ENCODE measurements at places on chromosomes 6 and 20.

- DNase-seq, result no peak
Observed at GRCh38 chr6:10567256-10568026, 46.3 kb downstream of the GCNT2 start.

GRCh38 chr20:46901638-46902037 lies 7.0 kb downstream of the EYA2 start:
- no peak for DNase-seq

GRCh38 chr6:79377888-79378348 lies 143.4 kb upstream of the HMGN3 start:
- DNase-seq, result no peak

DNA sequence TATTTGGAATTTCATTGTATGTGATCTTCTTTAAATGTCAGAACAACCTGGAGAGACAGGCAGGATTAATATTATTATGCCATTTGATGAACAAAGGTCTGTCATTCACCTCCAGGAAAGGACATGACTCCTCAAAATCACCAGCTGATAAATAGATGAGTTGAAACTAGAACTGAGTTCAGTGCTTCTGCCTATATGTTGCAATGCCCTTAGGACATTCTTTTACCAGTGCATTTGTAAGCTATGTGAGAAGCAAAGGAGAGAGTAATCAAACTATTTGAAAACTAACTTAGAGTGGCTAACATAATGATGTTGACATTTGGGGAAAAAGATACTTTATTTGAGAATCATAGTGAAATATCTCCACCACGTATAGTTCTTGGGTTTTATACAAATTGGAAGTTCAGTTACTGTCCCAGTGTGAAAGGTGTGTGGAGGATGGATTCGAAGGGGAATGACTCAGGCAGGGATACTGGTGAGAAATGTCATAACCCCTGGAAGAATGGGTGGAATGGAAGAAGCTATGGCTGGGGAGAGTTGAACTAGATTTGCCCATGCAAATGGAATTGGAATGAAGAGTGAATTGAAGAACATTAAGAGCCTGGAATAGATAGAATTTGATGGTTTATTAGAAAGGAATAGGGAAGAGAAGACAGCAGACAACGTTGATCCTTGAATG lies 21.5 kb downstream of the PKIB start:
- DNase-seq, result no peak

- DNase-seq, result no peak
Observed at GRCh38 chr6:44051515-44051914, 75.7 kb downstream of the MRPL14 start.

DNA sequence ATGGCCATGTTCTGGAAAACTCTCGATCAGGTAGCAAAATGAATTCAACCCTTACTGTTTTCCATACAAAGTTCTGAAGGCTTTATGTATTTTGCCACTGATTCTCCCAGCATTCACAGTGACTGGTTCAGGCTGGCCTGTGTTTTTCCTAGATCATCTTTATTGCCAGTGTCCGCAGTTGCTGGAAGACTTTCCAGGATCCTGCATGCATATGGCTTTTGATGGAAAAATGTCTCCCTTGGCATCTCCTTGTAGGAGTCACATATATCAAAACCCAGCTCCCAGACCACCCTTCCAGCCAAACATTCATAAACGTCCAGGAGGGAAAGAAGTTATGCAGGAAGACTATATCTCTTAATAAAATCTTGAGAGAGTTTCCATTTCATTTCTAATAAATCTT lies 588.8 kb downstream of the MAFB start:
- DNase-seq, result no peak

DNA sequence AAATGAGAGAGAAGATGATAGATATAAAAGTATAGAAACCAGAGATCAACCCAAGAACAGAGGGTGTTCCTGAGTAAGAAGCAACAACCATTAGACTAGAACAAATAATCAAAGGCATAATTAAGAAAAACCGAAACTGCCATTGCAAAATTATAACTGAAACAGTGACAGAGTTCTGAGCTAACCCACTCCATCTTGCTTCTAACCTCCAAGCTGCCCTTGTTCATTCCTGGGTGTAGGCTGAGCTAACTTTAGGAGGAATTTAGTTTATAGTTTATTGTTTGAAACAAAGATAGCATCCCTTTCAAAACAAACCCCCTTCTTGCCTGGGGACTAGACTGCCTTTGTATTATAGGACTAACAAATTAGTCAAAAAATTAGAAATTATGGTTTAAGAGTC lies 56.1 kb upstream of the PRND start:
- no peak for DNase-seq

DNA sequence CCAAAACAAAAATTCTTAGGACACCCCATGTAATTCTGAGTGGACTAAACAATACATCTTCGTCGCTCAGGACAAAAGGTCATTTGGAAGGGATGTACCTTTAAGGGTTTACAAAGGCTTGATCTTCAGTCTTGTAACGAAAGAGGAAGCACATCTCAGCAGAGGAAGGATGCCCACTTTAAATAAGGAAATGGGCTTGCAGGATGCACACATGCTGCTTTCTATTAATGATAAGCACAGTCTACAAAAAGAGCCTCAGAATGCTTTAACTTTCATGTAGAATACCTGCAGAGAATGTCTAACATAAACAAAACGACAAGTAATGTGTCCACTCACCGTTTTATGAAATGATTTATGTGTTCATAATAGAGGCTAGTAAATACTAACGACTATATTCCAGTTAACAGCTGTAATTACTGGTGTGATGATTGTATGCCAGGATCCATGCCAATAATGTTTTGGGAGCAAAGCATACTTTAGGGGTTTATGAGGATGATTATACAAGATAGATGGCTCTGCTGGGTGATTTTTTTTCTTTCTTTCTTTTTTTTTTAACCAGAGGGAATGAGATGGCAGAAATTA lies 216.9 kb downstream of the GMDS start:
- DNase-seq, result no peak

- no peak for DNase-seq
Observed at GRCh38 chr6:145569140-145569539, 166.2 kb downstream of the EPM2A start.

- no peak for DNase-seq
Observed at GRCh38 chr20:41479113-41479512, 112.5 kb upstream of the EMILIN3 start.

DNA sequence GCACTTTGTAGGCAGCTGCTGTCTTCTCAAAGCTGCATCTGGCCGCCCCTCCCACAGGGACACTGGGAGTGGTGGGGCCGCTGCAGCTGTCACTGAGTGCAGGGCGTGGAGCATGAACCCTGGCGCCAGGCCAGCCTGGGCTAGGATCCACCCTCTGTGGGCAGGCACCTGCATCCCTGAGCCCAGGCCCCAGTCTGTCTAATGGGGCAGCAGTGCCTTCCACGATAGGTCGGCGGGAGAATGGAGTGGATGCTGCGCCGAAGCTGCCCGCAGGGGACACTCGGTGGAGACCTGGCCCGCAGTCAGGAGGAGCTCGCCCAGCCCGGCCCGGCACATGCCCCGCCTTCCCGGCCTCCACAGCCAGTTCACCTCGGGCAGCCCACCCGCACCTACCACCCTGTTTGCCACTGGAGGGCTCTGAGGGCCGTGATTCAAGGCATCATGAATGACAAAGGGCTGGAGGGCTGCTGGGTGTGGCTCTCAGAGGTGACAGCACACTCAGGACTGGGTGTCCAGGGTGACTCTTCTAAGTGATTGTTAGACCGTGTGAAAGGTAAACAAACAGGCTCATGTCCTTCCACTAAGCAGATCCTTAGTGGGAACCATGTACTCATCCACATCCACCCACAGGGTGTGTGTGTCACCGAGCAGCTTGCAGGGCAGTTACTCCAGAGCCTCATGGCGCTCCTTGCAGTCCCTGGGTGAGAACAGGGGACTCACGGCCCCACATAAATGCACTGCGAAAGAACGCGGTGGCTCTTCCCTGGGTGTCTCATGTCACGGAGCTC lies 133.9 kb downstream of the AGPAT4 start:
- no peak for DNase-seq
